ENCODE measurements at places on chromosomes 13 and 19.

DNA sequence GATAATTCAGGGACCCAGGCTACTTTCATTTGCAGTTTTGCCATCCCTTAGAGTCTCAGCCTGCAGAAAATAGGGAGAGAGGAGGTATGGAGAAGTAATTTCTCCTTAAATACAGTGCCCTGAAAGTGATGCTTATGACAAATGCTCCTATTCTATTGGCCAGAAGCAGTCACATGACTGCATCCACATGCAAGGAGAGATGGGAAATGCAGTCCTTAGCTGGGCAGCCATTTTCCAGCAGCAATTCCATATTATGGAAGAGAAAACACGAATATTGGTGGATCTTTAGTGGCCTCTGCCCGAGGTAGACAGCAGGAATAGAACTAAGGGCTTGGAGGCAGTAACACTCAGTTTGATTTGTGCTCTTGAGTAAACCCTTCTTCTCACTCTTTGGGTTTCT lies 39.4 kb downstream of the VAV1 start:
- no peak for DNase-seq

DNA sequence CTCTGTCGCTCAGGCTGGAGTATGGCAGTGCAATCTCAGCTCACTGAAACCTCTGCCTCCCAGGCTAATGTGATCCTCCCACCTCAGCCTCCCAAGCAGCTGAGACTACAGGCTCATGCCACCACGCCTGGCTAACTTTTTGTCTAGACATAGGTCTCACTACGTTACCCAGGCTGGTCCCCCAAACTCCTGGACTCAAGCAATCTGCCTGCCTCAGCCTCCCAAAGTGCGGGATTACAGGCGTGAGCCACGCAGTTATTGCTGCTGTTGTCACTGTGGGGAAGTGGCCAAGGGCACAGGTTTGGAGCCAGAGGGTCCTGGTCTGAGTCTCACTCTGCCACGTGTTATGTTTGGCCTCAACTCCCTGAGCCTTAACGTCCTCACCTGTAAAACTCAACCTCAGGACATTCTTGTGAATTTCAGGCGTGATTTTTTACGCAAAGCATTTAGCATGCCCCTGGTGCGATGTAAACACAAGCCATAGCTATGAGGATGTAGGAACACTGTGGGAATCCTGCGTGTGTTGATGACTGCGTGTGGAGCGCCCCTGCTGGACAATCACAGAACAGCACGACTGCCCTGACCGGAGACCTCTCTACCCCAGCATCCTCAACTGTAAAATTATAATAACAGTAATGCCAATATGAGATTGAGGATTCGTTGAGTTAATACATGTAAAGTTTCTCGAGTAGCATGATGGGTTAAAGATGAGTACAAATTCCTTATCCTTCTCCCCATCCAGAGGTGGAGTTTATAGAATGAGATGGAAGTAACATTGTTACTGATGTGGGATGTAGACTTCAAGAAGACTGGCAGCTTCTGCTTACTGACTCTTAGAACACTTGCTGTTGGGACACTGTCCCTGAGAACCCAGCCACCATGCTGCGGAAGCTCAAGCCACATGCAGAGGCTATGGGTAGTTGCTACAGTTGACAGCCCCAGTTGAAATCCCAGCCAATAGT lies 41.8 kb upstream of the PNMA8B start:
- DNase-seq: peak; percentile 65

DNA sequence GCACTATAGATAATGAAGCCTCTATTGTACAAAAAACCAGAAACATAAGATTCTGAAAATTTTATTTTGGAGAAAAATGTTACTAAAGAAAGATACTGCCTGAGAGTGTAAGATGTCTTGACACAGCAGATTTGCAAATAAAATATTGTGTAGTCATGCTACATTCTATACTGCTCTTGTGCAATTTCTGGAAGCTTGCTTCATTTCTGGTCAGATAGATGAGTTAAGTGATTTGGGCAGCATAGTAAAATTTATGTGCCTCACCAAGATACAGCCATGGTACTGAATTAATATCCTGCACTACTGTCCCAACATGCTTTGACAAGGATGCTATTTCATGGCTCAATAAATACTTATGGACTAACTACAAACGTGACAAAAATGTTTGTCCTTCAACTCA lies 55.1 kb upstream of the STARD13 start:
- no peak for DNase-seq

- no peak for DNase-seq
These were observed 35.3 kb upstream of the SLC10A2 start for GRCh38 chr13:103101500-103101899.

DNA sequence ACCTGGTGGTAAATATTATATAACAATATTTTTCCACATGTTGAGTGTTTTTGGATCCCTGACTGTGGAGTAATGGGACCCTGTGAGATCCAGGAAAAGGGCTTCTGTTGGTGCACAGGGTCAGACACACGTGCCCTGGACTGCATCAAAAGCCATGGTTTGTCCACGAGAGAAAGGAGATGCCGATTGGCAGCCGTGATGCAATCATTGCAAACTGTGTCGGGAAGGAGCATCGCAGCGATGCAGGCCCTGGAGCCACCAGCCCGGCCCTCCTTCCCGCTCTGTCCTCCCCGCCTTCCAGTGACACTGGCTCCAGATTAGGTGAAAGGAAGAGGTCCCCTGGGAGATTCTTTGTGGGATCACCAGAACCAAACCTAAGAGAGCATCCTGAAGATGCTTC lies 9.1 kb downstream of the COL4A2 start:
- DNase-seq: no peak

- DNase-seq: no peak
These were observed 12.6 kb upstream of the METTL21C start for GRCh38 chr13:102707467-102707866.

DNA sequence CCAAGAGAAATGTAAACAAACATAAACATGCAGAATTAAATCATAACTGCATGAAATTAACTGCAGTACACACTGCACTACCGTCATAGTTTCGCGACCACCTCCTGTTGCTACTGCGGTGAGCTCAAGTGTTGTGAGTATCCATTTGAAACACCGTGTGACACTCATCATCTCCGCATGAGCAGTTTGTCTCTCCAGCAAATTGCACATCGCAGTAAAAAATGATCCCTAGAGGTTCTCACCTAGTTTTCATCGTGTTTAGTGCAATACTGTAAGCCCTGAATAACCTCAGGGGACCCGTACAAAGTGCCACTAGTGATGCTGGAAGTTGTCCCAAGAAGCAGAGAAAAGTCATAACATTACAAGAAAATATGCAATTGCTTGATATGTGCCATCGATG lies 147.7 kb downstream of the DPF1 start:
- DNase-seq: no peak

DNA sequence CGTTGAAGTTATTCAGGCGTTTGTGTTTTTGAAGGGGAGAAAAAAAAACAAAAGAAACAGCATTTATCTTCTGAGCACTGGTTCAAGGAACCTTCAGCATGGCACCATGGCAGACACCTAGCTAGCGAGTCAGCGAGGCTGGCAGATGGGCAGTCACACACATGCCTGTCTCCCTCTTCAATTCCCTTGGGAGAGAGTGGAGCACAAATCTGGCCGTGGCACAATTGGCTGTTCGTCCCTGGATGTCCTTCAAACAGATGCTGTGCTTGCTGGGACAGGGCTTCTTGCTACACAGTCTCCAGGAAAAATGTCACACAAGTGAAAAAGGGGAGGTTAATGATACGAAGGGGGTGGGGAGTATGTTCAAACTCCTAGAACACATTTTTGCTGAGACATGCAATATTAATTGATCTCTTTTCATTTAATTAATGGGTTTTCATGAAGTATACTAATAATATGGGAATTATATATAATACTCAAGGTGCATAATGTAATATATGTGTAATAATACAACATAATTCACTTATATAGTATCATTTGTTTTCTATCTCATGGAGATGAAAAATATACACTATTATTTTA lies 1674.5 kb upstream of the SLC10A2 start:
- DNase-seq: no peak

DNA sequence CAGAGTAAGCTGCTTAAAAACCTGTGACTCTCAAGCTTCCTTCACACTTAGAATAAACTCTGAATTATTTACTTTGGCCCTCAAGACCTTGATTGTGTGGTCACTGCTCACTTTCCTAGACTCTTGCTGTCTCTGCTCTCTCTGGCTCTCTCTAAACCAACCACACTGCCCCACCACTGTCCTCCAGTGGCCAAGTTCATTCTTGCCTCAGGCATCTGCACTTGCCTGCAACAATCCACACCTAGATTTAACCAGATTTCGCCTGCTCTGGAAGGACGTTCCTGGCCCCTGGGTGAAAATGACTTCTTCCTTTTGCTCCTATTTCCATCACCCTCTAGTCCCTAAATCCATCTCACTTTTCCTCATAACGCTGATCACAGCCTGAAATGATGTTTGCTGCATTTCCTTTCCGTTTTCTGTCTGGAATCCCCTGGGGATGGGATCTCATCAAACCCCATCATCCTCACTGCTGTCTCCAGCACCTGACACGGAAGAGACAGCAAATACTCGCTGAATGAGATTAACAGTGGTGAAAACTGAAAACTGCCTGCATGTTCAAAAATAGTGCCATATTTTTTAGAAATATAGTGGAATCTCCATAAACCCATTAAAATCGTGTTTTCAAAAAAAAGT lies 232.6 kb downstream of the UQCRFS1 start:
- DNase-seq: no peak

DNA sequence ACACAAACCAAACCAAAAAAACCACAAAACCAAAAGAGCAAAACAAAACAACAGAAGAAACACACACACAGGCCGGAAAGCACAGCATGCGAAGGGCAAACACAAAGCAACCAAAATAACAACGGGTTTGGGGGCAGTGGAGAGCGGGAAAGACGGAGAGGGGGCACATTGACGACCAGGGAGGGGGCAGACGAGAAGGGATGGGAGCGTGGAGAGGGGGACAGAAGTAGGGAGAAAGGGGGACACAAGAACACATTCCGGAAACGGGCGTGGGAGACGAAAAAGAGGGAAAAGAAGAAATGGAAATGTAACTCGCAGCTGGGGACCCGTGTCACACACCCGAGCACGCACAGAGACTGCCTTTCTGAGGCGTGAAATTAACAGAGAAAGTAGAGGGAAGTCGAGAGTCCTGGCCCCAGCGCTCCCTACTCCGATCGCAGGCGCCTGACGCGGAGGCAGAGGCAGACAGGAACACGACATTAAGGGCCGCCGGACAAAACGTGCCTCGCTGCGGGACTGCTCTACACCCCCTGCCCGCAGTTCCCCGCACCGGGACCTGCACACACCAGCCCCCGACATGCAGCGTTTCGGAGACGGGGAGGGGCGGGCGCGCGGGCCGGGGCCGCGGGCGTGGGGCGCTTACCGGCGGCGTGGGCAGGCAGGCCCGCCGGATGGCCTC lies 652 bp downstream of the POU4F1 start:
- DNase-seq: no peak

- no peak for DNase-seq
These were observed 716.2 kb upstream of the GPC6 start for GRCh38 chr13:92510416-92510815.

- no peak for DNase-seq
These were observed 7.5 kb upstream of the TPM4 start for GRCh38 chr19:16068696-16069259.

- no peak for DNase-seq
These were observed 681 bp downstream of the ZNF837 start for GRCh38 chr19:58380037-58380661.

- no peak for DNase-seq
These were observed 175.0 kb downstream of the URI1 start for GRCh38 chr19:30116984-30117555.

- DNase-seq: no peak
These were observed 1149.8 kb upstream of the MIR17HG start for GRCh38 chr13:90197722-90198121.

- DNase-seq: no peak
These were observed 233.7 kb upstream of the IPO5 start for GRCh38 chr13:97719736-97720135.

GRCh38 chr19:7665076-7665475 lies 3.8 kb upstream of the RETN start:
- DNase-seq: no peak

GRCh38 chr19:47749326-47749725 lies 4.0 kb downstream of the NOP53 start:
- DNase-seq: no peak

DNA sequence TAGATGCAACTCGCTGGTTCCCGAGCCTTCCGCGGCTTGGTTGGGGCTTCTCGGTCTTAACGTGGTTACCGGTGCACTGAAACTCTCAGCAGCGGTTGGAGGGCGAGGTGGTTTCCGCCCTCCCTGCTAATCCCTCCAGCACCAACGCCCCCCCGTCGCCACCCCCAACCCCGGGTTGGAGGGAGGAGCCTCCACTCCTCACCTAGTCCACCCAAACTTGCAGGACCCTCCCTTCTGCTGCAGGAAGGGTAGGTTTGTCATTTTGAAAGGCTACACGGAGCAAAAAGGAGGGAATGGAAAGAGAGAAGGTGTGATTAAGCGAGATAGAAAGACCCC lies 465.0 kb downstream of the ITGBL1 start:
- no peak for DNase-seq

GRCh38 chr19:19489804-19490204 lies 25.5 kb downstream of the TSSK6 start:
- no peak for DNase-seq

DNA sequence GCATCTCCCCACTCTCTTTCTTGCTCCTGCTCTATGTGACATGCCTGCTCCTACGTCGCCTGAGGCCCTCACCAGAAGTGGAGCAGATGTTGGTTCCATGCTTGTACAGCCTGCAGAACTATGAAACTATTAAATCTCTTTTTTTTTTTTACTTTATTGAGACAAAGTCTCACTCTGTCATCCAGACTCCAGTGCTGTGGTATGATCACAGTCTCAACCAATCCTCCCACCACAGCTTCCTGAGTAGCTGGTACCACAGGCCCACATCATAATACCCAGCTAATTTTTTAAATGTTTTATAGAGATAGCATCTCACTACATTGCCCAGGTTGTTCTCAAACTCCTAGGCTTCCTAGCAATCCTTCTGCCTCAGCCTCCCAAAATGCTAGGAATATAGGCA lies 1067.7 kb downstream of the PCDH9 start:
- no peak for DNase-seq

- DNase-seq: no peak
These were observed 214.0 kb downstream of the ENOX1 start for GRCh38 chr13:43572656-43573360.

GRCh38 chr13:111969551-111970135 lies 97.3 kb upstream of the SOX1 start:
- no peak for DNase-seq

DNA sequence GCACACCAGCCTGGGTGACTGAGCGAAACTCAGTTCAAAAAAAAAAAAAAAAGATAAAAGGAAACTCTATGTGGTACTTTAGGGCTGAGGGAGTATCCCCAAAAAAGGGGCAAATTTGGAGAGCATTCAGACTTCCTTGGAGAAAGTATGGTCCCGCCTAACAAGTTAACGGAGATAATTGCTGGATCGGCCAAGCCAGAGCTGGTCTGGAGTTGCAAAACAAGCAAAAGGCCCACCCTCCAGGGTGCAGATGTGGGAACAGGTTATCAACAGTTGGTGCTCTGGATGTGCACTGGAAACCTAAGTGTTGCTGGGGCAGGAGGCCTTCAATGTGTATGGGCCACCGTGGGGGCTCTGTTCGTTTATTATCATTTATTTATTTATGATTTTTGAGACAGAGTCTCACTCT lies 2.8 kb downstream of the IQCN start:
- no peak for DNase-seq
